ENCODE measurements at places on chromosomes 5 and 9.

GRCh38 chr5:36089989-36090388 is 23.3 kb upstream of the UGT3A2 start:
- DNase-seq = no peak

- DNase-seq = no peak
Measured at GRCh38 chr9:36086442-36086841, 49.7 kb downstream of the RECK start.

DNA sequence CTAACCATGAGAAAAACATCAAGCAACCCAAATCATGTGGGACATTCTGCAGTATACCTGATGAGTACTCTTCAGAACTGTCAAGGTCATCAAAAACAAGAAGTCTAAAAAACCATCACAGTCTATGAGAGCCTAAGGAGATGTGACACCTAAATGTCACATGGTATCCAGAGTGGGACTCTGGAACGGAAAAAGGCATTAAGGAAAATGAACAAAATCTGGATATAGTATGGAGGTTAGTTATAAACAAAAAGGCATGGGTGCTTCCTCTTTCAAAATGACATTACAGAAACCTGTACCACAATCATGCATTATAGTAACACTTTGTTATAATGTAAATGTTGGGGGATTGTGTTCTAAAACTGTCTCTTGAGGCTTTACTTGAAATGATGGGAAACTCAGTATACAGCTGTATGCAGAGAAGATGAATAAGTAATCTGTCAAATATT is 47.4 kb downstream of the PRKACG start:
- DNase-seq = no peak

- no peak for DNase-seq
Measured at GRCh38 chr9:79776581-79776980, 204.8 kb downstream of the TLE4 start.

- no peak for DNase-seq
Measured at GRCh38 chr5:59474324-59474723, 419.2 kb downstream of the PDE4D start.

DNA sequence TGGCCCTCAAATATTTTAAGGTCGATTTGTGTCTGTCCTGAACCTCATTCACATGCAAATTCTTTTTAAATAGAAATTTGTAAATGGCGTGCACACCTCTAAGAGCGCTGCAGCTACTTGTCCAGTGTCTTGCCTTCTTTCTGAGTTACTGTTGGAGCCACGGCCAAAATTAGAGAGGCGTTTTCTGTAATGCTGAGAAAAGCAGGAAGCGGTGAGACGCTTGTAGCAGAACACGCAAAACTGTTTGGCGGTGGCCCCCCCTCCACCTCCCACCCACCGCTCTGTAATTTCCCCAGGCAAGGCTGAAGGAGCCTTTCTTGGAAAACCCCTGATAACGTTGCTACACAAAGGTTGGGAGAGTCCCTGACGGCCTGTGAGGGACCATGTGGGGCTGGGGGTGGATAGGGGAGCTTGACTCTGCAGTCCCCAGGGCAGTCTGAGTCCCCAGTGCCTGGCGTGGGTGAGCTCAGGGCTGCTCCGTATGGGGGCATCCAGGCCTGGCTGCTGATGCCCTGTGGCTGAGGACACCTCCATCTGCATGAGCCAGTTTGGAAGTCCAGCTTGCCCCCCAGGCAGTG is 96.5 kb downstream of the GADD45G start:
- peak; percentile 78 for DNase-seq

GRCh38 chr9:107650321-107650720 is 160.8 kb upstream of the KLF4 start:
- no peak for DNase-seq

- no peak for DNase-seq
Measured at GRCh38 chr5:138128334-138128733, 10.9 kb downstream of the NME5 start.

GRCh38 chr5:58458743-58459145 is 1.1 kb downstream of the PLK2 start:
- DNase-seq = no peak

DNA sequence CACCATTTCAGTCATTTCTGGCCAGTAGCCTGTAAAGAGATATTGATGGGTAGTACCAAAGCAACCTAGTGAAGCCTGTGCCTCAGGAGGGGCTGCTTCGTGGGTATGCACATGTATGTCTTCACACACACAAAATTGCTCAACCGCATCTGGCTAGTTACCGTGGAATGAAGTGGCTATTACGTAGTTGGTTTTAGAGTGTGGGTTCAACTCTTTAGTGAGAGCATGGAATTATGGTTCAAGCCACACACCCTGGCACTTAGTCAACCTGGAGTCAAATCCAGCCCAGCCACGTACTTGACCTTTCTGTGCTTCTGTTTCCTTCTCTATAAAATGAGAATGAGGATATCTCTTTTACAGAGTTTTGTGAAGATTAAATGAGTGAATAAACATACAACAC is 174.9 kb downstream of the TTC39B start:
- no peak for DNase-seq

DNA sequence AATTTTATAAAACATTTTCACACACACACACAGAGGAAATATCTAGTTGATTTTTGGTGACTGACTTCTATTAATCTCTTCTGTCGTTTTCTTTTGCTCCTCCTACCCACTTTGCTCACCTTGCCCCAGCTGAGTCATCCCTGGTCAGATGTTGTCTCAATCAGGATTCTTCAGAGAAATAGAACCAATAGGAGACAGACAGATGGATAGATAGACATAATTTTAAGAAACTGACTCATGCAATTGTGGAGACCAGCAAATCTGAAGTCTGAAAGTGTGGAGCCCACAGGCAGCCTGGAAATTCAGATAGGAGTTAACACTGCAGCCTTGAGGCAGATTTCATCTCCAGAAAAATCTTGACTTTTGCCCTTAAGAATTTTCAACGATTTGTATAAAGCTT is 37.0 kb upstream of the PIK3R1 start:
- DNase-seq = no peak

DNA sequence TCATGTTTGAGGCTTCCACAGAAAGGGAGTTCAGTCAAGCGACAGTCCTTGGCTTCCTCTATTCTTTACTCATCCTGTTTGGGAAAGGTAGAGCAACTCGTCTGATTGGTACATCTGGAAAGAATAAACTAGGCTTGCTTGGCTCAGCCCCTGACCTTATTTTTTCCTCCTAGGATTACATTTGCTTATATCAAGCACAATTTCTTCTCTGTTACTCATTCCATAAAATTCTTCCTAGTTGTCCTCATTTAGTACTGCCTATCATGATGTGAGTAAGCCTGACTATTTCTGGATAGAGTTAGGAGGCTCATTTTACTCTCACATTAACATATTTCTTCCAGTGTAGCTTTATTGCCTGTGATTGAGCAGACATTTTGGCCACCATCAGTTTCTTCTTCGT is 10.9 kb upstream of the CARNMT1 start:
- DNase-seq = no peak

DNA sequence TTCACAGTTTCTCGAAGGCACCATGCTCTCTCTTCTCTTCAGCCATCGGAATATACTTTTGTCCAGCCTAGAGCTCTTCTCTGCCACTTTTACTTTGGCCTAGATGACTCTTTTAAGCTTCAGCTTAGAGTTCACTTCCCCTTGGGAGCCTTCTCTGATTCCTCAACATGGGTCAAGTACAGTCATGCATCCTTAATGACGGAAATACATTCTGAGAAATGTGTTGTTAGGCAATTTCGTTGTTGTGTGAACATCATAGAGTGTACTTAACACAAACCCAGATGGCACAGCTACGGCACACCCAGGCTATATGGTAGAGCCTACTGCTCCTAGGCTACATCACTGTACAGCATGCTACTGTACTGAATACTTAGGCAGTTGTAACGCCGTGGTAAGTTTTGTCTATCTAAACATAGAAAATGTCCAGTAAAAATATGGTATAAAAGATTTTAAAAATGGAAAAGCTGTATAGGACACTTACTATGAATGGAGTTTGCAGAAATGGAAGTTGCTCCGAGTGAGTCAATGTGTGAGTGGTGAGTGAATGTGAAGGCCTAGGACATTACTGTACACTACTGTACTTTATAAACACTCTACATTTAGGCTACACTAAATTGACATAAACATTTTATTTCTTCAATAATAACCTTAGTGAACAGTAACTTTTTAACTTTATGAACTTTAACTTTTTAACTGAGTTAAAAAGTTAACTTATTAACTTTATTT is 15.1 kb upstream of the TNFSF15 start:
- DNase-seq = no peak

GRCh38 chr9:93354451-93354850 is 97.0 kb upstream of the FAM120A start:
- DNase-seq = no peak

GRCh38 chr9:107872457-107873192 is 383.1 kb upstream of the KLF4 start:
- DNase-seq = no peak
